ENCODE measurements at places on chromosomes 6 and 20. TPM values are rescaled to one million over a fixed set of nuclear protein-coding genes. Genes with fewer than 3 reads are reported as not detected.

Gene CST1
- not detected for total RNA-seq

Gene RIPOR2
- 17.9 TPM for total RNA-seq

Gene CALHM4
- not detected for total RNA-seq

Gene MDFI
- 11.4 TPM for total RNA-seq

Gene EYS
- 2.0 TPM for total RNA-seq
